Mammary microvascular endothelial cell (primary cell): ENCODE measurements at places on chromosomes 12 and 14. TPM values are rescaled to one million over a fixed set of nuclear protein-coding genes. Genes with fewer than 3 reads are reported as not detected.

The KLRG1 gene
- total RNA-seq = 0.40 and 1.1 TPM in 2 replicates

The C14orf39 gene
- total RNA-seq = not detected in 2 replicates

The PRB4 gene
- total RNA-seq = not detected in 2 replicates

The FAM90A1 gene
- 0.10 TPM in 1 of 2 replicates, not detected in the other for total RNA-seq

The CDCA3 gene
- 55.0 and 56.9 TPM in 2 replicates for total RNA-seq

The ENDOU gene
- not detected in 2 replicates for total RNA-seq

The LDHB gene
- 458 and 465 TPM in 2 replicates for total RNA-seq

The C3AR1 gene
- 0.20 and 0.30 TPM in 2 replicates for total RNA-seq

The FLVCR2 gene
- total RNA-seq = 2.1 and 2.7 TPM in 2 replicates

The ACSS3 gene
- total RNA-seq = not detected in 2 replicates

The SNRPF gene
- 12.6 and 23.8 TPM in 2 replicates for total RNA-seq

The COX8C gene
- total RNA-seq = not detected in 2 replicates

The ACOT2 gene
- 19.7 and 20.5 TPM in 2 replicates for total RNA-seq

The NDRG2 gene
- total RNA-seq = 0.69 TPM in 1 of 2 replicates, not detected in the other

The WDHD1 gene
- 12.9 and 13.3 TPM in 2 replicates for total RNA-seq

The DAO gene
- total RNA-seq = not detected in 2 replicates

The LTBP2 gene
- total RNA-seq = 137 and 138 TPM in 2 replicates

The JPH4 gene
- total RNA-seq = not detected in 2 replicates

The FERMT2 gene
- 115 and 121 TPM in 2 replicates for total RNA-seq

The DENND5B gene
- 7.6 and 11.3 TPM in 2 replicates for total RNA-seq

The RPL10L gene
- not detected in 2 replicates for total RNA-seq

The CLEC4A gene
- 0.25 TPM in 1 of 2 replicates, not detected in the other for total RNA-seq

The CMKLR1 gene
- total RNA-seq = not detected in 2 replicates

The ZBTB25 gene
- 2.3 and 2.7 TPM in 2 replicates for total RNA-seq

The SLC17A8 gene
- total RNA-seq = not detected in 2 replicates

The POTEM gene
- not detected in 2 replicates for total RNA-seq

The PIP4P1 gene
- total RNA-seq = 13.5 and 16.1 TPM in 2 replicates

The ERO1A gene
- 80.6 and 91.5 TPM in 2 replicates for total RNA-seq

The LRIG3 gene
- 17.3 and 17.4 TPM in 2 replicates for total RNA-seq

The RNF212B gene
- not detected in 2 replicates for total RNA-seq

The INHBC gene
- total RNA-seq = not detected in 2 replicates

The NTF3 gene
- total RNA-seq = 0.13 TPM in 1 of 2 replicates, not detected in the other

The KRT82 gene
- not detected in 2 replicates for total RNA-seq

The CACNA2D4 gene
- total RNA-seq = not detected in 2 replicates

The SERPINA3 gene
- not detected in 2 replicates for total RNA-seq

The CAPS2 gene
- total RNA-seq = 0.15 and 0.27 TPM in 2 replicates

The TEAD4 gene
- total RNA-seq = 78.2 and 82.3 TPM in 2 replicates

The ART4 gene
- 2.7 and 4.7 TPM in 2 replicates for total RNA-seq

The SMIM41 gene
- not detected in 2 replicates for total RNA-seq

The KCNA5 gene
- not detected in 2 replicates for total RNA-seq

The FGF6 gene
- total RNA-seq = not detected in 2 replicates
